ENCODE measurements at places on chromosomes 2 and 18.

- DNase-seq: no peak
Observed at GRCh38 chr2:207113414-207113813, 52.3 kb downstream of the KLF7 start.

DNA sequence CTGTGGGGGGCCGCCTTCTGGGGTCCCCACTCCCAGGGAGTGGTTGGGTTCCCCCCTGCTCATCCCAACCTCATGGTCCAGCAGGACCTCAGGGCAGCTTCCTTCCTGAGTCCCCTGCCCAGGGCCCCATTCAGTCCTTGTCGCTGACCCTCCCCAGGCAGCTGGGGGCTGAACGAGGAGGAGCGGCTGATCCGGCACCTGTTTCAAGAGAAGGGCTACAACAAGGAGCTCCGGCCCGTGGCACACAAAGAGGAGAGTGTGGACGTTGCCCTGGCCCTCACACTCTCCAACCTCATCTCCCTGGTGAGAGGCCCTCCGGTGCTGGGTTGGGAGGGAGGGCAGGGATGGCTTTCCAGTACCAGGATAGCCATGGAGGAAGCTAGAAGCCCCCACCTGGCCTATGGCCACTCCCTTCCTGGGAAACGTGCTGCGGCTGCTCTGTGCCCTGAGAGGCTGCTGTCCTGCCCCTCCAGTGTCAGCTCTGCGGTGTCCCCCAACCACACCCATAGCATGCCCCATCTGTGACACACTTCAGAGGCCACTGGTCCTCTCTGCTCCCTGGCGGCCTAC lies 497 bp downstream of the CHRND start:
- DNase-seq: no peak

DNA sequence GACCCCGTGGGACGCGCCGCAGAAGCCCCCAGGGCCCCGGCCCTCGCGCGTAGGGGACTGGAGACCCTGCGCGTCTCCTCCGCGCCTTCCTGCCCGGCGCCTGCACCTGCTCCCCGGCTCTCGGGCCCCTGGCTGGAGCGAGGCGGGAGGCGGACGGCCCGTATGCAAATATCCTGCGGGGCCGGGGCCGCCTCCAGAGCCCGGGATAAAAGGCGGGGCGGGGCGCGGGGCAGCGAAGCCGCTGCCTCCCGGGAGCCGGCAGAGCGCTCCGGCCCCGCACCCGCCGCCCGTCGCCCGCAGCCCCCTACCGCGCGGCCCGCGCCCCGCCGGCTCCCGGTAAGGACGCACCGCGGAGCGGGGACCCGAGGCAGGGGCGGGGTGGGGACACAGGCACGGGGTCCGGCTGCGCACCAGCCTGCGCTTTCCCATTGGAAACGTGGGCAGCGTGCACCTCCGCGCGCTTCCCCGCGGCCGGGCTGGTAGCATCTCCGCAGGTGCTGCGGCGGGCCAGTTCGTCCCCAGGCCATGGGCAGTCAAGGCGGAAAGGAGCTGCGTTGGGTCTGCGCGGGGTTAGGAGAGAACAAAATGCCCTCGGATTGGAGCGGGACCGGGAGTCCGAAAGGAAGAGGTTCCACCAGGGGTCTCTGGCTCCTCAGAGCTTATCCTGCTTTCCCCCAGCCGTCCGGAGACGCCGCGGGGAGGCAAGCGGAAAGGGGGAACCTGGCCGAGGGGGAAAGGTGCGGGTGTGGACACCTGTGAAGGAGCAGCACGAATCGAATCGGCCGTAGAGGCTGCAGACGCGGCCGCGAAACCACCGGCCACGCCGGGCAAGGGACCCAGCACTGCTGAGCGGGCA lies at the start of gene ATP6V1C2:
TSS of gene ATP6V1C2 (plus strand) at position 235 of the 856 bp plus-strand sequence. CDS start 1,220 bp downstream, outside the sequence.
- no peak for DNase-seq

- no peak for DNase-seq
Observed at GRCh38 chr2:196750291-196750923, 49.1 kb downstream of the GTF3C3 start.

DNA sequence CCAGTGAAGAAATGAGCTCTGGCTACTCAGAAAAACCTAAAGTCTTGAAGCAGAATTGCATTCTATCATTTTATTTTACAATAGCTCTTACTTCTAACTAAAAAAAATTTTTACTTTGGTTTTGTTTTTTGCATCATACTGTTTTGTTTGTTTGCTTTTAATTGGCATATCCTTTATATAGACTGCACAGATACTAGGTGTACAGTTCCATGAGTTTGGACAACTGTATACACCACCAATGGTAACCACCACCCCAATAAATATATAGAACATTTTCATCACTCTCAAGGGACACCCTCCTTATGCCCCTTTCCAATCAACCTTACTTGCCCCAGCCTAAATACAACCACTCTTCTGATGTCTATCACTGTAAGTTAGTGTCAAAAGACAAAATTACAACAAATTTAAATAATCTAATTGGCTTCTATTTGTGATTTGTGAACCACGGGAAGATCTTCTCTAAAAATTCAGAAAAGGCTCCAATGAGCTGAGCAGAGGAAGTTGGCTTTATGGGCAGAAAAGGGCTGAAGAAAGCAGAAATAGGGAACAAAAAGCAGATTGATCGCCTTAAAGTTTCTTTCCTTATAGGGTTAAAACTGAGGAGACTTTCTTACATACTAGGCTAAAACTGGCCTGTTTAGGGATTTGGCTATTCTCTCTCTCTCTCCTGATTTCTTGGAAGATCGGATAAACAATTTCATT lies 22.2 kb upstream of the SOS1 start:
- no peak for DNase-seq

DNA sequence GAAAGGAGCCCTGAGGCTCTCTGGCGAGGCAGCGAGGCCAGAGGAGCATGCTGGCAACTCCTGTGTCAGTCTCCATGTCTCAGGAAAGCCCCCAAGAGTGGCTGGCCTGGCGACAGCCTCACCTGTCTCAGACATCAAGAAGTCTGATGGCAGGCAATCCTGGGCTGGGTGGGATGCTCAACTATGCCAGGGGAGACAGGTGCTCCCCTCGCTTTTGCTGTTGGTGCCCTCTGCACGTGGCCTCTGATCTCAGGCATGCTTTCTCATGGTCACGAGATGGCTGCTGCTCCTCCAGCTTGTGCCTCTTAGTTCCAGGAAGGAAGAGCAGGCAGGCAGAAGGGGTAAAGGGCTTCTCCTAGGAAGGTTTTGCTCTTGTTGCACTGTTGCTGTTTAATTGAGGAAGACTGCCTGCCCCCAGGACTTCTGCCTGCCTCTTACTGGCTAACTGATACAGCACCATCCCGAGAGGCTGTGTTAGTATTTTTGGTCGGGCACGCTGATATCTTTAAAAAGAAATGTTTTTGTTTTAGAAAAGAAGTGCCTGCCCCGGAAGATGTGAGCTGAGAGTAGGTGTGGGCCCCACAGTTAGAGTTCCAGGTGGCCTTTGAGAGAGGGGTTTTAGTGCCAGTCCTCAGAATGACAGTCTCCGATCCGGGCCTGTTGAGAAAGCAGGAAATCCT lies 344.8 kb upstream of the HS6ST1 start:
- DNase-seq: no peak

DNA sequence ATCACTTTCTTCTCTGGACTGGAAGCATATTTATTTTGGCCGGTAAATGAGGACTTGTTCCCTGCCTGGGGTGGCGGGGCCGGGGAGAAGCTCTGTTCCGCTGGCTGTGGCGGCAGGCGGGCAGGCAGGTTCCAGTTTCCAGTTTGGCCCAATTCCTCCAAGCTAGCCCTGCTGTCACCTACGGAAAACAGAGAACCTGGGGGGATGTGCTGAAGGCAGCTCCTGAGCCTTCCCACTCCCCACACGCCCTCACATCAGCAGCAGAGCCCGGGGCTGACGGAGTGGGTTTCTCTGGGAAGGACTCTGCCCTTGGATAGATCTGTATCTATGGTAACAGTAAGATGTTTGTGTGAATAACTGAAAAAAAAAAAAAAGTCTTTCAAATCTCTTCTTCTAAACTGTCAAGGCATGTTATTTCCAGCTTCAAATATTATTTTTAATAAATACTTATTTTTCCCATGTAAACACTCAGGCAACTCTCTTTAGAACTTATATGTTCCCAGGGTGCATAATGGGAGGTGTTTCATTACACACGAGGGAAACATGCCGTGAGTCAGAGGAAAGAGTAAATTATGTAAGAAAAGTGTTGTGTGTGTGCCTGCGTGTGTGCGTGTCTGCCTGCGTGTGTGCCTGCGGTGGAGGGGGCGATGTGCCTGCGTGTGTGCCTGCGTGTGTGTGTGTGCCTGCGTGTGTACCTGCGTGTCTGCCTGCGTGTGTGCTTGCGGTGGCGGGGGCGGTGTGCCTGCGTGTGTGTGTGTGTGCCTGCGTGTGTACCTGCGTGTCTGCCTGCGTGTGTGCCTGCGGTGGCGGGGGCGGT lies 116.1 kb upstream of the ZNF516 start:
- DNase-seq: no peak

DNA sequence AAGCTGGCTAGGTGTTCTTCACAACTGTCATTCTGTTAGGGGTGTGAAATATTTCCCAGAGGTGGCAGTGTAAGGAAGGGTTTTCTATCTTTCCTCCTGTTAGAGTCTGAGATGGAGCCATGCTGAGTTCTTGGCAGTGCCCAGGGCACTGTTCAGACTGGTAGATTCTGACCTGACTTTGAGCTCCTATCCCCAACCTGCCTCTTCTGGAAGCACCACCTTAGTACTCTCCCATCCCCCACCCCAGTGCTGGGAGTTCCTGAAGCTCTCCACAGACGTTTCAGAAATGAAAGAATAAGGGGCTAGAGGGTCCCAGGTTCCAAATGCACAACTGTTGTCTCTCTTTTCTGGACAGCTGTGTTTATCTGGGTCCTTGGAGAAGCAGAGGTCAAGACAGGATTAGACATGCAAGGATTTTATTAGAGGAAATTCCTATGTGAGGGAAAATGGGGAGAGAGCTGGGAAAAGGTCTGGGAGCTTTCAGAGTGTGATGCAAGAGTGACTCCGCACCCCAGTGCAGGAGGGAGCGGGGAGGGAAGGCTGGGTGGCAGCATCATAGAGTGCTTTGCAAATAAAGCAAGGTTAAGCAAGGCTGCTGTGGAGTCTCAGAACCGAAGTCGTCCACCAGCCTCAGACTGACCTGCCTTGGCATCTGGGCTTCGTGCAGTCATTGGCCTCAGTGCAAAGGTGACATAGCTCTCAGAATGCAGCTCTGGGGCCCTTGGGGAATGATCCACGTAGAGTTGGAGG lies 75.5 kb downstream of the SLC4A3 start:
- DNase-seq: no peak

GRCh38 chr2:158101384-158101926 lies at the start of gene UPP2:
UPP2 (plus strand) TSS chr2:158101876; CDS start chr2:158102064, 188 bp downstream.
- no peak for DNase-seq

DNA sequence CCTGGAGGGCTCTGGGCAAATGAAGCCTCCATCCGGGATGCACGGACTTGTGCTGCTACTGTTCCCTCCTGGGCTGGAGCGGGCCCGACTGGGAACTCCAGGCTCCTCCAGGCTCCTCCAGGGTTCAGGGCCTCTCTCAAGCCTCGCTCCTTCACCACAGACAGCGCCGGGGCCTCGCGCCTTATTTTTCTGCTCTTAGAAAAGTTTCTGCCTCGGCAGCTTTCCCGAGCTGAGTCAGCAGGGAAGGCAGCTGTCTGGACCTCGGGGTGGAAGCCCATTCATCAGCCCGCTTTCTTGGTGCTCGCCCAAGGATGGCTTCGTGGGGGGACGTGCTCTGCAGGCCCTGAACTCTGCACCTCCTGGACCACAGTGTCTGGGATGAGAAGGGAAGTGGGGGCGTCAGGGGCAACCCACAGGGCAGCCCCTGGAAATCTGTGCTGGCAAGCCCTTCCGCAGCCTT lies 12.9 kb upstream of the TEX51 start:
- no peak for DNase-seq

- DNase-seq: peak; percentile 33
Observed at GRCh38 chr2:79935771-79936657, 368.5 kb downstream of the LRRTM1 start.

- no peak for DNase-seq
Observed at GRCh38 chr18:50902797-50903196, 23.9 kb downstream of the ME2 start.

GRCh38 chr2:67408346-67408745 lies 11.2 kb downstream of the ETAA1 start:
- no peak for DNase-seq

DNA sequence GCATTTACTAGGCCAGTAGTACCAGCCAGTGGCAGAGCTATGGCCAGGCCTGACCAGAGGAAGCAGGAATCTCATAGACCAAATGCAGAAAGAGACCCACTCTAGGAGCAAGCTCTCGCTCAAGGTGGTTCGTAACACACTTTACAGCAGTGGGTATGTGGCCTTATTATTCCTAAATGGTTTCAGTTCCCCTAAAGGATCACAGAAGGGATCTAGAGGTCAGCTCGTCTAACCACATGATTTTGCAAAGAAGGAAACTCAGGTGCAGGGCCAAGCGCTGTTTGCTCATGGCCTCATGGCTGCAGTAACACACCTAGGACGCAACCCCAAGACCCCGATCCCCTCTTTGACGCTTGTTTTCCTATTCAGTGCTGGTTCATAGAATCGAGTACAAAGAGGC lies 65.5 kb upstream of the ATG16L1 start:
- no peak for DNase-seq

DNA sequence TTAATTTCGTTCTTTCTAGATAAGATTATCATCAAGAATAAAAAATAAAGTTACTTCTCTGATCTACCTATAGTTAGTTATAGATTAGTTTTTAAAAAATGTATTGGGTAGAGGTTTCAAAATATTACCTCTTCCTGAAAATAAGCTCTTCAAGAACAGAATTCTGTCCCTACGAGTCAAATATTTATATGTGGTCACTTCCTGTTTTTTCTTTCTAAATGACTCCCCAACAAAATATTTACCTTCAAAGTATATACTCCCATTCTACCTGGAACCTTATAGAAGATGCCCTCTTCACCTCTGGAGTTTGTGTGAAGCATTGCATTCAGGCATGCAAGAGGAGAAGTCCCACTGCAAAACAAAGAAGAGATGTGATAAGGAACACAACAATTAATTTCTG lies 72.3 kb downstream of the ASXL2 start:
- no peak for DNase-seq

DNA sequence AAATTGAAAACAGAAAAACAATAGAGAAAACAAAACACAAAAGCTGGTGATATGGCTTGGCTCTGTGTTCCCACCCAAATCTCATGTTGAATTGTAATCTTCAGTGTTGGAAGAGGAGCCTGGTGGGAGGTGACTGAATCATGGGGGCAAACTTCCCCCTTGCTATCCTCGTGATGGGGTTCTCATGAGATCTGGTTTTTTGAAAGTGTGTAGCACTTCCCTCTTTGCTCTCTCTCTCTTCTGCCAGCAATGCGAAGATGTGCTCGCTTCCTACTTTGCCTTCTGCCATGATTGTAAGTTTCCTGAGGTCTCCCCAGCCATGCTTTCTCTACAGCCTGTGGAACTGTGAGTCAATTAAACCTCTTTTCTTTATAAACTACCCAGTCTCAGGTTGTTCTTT lies 112.3 kb upstream of the UXS1 start:
- no peak for DNase-seq

DNA sequence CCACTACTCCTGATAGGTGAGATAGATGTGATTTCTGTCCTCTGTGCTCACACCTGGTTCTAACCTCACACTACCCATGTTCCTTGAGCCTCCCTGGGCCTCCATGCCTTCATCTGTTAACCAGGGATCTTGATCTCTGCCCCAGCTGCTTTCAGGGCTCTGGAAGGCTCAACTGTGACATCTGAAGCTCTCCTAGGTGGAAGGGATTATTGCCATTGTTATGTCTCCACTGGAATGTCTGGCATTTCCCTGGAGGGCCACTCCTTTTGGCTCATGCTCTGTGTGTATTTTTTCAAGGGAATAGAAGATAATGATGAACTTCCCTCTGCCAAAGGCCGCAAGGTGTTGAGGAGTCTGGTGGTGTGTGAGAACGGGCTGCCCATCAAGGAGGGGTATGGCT lies 41.2 kb downstream of the PCARE start:
- DNase-seq: no peak

- no peak for DNase-seq
Observed at GRCh38 chr18:10201659-10202058, 252.8 kb upstream of the APCDD1 start.

- DNase-seq: no peak
Observed at GRCh38 chr2:117470311-117471095, 344.0 kb upstream of the DDX18 start.
